ENCODE measurements at places on chromosomes 1 and 21.

DNA sequence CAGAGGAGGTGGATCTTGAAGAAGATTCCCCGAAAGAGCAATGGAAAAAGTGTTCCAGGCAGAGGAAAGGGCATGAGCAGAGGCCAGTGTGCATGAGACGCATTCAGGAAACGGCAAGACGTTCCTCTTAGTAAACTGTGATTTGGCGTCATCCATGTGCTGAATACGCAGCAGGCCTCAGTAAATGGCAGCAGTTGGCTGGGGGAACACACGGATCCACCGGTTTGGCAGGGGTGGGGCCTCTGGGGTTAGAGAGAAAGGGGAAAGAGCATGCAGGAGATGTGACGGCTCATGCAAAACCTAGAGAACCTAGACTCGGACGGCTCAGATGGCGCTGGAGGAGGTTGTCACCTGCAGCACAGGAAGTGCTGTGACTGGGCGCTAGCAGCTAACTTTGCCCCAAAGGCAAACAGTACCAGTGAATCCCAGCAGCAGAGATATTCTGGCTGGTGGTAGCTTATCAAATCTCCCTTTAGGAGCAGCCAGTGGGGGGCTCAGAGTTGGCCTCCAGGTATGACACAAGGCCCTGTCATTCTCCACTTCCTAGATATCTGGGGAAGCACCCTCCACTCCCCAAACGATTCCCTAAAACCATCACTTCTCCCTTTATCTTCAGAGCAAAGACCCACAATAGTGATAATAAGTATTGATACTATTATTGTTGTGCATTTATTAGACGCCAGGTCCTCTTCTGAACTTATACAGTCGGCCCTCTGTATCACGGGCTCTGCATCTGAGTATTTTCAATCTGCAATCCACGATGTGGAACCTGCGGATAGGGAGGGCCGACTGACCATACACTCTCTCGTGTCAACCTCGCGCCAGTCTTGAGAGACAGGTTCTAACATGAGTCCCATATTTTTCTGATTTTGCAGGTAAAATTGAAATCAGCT lies 7.6 kb downstream of the LAPTM5 start:
- DNase-seq, result peak; percentile 45

DNA sequence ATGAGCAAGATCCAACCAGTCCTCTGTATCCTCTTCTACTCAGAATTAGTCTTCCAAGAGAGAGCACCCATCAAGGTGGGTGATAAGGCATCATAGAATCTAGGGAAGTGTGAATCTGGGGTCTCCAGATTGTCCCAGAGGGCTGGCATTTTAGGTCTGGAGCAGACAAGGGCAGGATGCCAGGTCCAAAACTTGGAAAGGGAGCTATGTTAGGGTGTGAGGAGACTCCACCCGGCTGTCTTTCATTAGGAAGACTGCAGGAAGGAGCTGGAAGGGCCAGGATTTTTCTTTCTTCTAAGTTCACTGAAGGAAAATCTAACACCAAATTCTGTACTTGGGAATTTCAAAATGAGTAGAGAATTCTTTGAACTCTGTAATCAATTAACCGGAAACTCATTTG lies 86.1 kb upstream of the BMP8A start:
- no peak for DNase-seq

GRCh38 chr1:28895896-28896608 lies 18.3 kb upstream of the EPB41 start:
- DNase-seq, result no peak

- no peak for DNase-seq
These were observed 24.4 kb downstream of the PLXNA2 start for GRCh38 chr1:208219659-208220282.

- no peak for DNase-seq
These were observed 32.2 kb downstream of the PADI6 start for GRCh38 chr1:17404034-17404684.

- no peak for DNase-seq
These were observed 4.3 kb upstream of the SPATC1L start for GRCh38 chr21:46188226-46189212.

DNA sequence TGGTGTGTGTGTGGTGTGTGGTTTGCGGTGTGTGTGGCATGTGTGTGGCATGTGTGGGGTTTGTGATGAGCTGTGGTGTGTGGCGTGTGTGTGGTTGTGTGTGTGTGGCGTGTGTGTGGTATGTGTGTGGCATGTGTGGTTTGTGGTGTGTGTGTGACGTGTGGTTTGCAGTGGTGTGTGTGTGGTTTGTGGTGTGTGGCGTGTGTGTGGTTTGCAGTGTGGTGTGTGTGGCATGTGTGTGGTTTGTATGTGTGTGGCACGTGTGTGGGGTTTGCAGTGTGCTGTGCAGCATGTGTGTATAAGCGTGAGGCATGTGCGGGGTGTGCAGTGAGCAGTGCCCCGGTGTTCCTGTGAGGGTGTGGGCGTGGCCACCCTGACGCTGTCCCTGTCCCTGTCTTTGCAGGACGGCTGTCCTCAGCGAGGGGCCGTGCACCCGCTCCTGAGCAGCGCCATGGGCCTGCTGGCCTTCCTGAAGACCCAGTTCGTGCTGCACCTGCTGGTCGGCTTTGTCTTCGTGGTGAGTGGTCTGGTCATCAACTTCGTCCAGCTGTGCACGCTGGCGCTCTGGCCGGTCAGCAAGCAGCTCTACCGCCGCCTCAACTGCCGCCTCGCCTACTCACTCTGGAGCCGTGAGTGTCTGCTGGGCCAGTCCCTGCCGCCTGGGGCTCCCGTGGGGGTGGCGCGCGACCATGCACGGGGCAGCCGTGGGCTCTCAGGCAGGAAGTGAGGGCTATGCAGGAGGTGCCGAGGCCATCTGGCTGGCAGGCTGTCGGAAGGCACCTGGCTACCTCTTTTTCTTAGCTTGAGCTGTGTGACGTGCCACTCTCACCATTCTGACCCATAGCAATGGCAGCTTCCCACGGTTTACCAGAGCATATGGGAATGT lies 52.6 kb upstream of the TRAPPC10 start:
- no peak for DNase-seq

- DNase-seq, result no peak
These were observed 79.9 kb upstream of the KIF26B start for GRCh38 chr1:245074898-245075297.

DNA sequence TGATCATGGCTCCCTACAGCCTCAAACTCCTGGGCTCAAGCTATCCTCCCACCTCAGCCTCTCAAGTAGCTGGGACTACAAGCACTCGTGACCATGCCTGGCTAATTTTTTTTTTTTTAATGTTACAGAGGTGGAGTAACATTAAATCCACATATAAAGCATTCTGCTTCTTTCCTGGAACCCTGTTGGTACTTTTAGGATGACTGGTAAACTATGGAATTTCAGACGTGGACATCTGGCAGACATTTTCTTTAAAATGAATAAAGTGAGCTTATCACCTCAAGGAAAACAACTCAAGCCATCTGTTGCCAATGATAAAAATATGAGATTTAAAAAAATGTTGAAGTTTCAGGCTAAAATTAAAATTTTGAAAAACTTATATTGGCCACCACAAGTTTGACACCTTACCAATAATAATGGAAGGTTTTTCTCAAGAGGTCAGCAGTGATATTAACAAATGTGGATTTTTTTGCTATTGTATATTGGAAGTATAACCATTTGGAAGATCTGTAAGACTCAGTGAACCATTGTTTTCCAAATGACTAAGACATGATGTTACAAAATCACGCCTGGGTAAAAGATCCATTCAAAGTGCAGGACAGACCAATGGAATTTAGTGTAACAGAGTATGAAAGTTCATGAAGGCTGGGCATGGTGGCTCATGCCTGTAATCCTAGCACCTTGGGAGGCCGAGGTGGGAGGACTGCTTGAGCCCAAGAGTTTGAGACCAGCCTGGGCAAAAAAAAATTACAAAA lies 52.7 kb upstream of the EIF4G3 start:
- DNase-seq, result no peak

DNA sequence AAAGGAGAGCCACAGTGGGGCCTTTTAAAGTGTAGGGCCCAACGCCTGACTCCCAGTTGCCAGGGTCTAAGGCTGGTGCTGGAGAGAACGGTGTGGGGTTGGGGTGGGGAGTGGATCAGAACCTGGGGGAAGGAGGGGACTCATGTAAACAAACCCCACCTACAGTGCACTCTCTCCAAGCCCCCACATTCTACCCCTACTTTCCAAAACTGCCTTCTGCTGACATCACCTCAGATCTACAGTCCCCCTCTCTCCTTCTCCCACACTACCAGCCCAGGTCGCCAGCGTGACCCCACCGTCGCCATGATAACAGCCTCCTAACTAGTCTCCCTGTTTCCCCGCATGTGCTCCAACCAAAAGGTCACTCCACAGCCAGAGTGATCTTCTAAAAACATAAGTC lies 26.6 kb downstream of the TNNT2 start:
- DNase-seq, result no peak

- no peak for DNase-seq
These were observed 12.7 kb upstream of the PRELP start for GRCh38 chr1:203462878-203463277.

DNA sequence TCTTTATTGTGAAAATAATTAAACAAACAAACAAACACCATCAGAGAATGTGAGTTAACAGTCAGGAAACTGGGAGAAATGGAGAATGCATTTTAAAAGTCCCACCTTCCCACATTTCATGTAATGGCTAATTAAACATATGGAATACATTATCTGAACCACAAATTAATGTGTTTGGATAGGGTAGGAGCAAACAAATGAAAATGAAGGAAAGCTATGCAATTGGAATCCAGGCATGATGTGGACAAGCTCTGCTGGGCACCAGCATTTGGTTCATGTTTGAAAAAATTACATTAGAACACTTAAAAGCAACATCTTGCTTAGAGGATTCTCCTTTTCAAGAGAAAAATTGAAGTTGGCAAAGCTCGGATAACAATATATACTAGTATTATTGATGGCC lies 628.1 kb downstream of the LMO4 start:
- DNase-seq, result no peak

GRCh38 chr21:39518847-39519210 lies 67.1 kb downstream of the SH3BGR start:
- no peak for DNase-seq

- no peak for DNase-seq
These were observed 170.1 kb downstream of the DHRS3 start for GRCh38 chr1:12447849-12448312.

- no peak for DNase-seq
These were observed 464.5 kb downstream of the KCNT2 start for GRCh38 chr1:196143602-196144342.

DNA sequence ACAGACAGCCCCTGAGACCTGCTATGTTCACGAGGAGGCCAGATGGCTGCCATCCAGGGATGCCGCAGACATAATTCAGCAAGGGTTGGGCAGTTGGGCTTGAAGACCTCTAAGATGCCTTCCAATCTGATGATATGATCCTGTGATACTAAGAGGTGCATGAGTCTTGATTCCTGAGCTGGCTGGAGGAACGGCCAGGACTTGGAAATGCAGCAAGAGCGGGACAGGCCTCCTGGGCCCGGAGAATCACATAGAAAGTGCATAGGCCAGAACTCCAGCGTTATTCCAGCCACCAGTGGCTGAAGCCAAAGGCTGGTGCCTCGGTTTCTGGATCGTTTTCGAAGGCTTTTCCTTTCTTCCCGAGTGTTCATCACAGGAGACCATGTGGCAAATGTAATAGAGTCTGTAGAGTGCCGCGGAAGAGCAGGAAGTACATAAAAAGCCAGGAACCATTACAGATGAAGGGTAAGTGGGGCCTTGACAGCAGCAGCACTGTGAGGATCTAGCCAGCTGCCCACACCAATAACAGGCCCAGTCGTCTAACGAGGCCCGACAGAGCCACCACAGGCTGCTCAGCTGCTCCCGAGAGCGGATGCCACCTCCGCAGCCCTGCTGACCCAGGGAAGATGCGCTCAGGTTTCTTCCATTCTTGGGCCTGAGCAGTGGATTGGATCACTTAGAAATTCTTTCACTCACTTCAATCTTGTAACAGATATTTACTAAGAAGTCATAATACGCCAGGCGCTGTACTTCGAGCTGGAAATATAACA lies 14.0 kb upstream of the LHX4 start:
- no peak for DNase-seq

- no peak for DNase-seq
These were observed 27.7 kb downstream of the CR1L start for GRCh38 chr1:207672522-207673130.

- DNase-seq, result no peak
These were observed 32.2 kb downstream of the RNF220 start for GRCh38 chr1:44437107-44437716.

DNA sequence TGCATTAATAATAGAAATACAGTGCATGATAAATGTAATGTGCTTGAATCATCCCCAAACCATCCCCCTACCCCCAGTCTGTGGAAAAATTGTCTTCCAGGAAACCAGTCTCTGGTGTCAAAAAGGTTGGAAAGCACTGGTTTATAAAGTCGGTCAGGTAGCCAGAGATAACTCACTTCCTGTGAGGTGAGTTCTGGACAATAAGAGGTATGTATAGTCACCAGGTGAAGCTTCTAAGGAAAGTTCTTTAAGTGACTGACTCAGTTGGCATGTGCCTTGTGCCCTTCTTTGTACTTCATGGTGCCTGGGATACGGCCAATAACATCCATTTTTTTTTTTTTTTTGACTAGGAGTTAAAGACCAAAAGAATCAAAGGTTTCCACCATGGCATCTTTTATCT lies 103.7 kb downstream of the GPATCH2 start:
- DNase-seq, result no peak

- no peak for DNase-seq
These were observed 78.7 kb downstream of the DYRK1A start for GRCh38 chr21:37445228-37445627.

DNA sequence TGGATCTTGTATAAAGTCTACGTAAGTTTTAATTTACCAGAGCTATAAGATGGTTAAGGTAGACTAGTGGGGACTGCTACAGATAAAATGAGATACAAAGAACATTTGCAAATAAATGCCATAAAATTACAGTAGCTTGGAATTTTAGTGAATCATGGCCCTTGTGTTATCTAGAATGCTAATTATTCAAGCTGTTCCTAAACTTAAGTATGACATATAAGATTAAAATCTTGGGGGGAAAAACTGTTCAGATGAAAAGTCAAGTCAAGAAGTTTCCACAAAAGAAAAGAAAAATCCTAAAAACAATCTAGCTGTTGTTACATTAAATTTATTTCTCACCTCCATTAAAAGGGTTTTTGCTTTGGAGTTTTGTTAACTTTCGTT lies 51.7 kb downstream of the SIM2 start:
- no peak for DNase-seq

DNA sequence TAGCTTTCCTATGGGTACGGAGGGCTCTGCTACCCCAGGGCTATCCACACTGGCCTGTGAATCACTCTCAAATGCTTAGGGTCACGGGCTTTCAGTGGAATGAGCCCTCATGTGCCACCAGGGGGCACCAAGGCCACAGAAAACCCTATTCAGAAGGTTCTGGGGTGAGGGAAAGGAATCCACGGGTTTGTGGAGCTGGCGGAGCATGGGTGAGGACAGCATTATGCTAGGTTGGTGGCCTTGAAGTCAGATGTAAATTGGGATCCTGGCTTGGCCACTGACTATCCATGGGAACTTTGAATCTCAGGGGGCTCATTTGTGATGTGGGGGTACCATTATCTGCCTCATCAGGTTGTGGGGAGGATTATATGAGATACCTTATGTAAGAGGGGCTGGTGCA lies 5.1 kb upstream of the LAMTOR5 start:
- DNase-seq, result peak; percentile 45

- DNase-seq, result no peak
These were observed 64.3 kb downstream of the RGL1 start for GRCh38 chr1:183869230-183869629.

GRCh38 chr1:245276445-245276844 lies 121.7 kb downstream of the KIF26B start:
- DNase-seq, result no peak
